Activated naive CD8-positive, alpha-beta T cell treated with anti-CD3 and anti-CD28 coated beads for 36 hours (primary cell): ENCODE measurements at places on chromosomes 2 and 18.

- no peak for DNase-seq
Observed at GRCh38 chr2:186060744-186061440, 322.3 kb downstream of the FSIP2 start.

GRCh38 chr2:64599469-64599868, 54.2 kb downstream of the SERTAD2 start:
- DNase-seq, result no peak

DNA sequence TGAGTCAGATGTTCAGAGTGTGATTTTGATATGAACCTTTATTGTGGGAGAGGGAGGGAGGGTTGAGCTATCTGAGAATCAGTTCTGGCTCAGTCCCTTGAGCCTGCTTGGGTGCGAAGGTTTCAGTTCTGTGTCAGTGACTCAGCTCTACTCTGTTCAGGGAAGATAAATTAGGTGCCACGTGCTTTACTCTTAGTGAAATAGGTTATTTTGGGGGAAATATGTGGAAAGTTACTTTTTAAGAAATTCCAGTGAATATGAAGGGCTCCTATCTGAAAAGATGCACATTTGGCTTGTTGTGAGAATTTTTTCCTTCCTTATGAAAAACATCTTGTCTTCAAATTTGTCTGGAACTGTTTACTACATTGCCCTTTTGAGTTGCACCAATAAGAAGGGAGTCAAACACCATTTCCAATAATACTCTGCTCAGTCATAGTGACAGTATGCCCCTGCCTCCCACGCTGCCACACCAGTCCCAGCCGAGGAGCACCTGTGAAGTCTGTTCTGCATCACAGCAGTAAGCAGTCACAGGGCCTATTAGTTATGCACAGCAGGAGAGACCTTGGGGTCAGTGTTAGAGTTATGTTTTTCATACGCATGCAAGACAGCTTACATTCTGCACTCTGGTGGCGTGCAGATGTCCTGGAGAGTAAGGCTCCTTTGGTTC, 32.8 kb upstream of the DNAH7 start:
- DNase-seq, result peak; percentile 42

DNA sequence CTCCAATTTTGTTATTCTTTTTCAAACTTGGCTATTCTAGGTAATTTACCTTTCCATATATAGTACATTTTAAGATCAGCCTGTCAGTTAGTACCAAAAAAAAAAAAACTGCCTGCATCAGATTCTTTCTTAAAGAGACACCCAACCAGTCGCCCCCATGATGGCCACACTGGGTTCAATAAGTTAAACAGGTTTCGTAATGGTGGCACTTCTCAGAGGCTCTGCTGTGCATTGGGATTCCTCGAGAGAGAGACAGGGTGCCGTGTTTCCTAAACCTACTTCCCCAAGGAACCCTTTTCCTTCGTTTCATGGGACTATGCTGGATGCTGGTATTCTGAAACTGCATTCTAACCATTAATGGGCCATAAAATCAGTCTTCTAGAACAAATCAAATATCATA, 37.4 kb downstream of the MYO7B start:
- DNase-seq, result no peak

DNA sequence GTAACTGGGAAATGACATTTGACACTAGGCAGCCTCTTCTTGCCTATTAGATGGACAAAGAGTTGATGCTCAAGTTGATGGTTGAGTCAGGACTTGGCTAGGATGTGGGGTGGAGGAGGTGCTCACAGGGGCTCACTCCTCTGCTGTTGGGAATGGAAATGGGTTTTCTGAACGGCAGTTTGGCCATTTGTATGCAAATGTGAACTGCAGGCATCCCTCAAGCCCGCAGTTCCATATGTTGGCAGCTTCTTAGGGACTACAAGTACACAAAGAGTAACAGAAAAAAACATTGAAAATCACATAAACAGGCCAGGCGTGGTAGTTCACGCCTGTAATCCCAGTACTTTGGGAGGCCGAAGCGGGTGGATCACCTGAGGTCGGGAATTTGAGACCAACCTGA, 80.8 kb downstream of the INPP5D start:
- no peak for DNase-seq

DNA sequence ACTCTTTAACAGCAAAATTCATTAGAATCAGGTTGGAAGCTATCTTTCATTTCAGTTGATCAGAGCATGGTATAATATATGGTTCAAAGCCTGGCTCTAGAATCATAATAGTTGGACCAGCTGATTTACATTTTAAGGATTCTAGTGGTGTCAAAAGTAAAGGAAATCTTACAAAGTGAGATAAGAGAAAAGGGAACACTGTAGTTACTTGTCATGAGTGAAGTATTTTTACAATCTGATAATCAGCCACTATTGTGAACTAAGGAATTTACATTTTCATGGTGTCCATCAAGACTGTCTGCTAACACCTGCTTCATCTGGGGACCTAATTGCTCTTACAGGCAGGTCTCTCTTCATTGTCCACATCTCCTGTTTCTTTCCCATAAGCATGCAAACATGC, 161.1 kb downstream of the SLC39A10 start:
- DNase-seq, result no peak

GRCh38 chr2:212402316-212402715, 136.3 kb downstream of the ERBB4 start:
- DNase-seq, result no peak

DNA sequence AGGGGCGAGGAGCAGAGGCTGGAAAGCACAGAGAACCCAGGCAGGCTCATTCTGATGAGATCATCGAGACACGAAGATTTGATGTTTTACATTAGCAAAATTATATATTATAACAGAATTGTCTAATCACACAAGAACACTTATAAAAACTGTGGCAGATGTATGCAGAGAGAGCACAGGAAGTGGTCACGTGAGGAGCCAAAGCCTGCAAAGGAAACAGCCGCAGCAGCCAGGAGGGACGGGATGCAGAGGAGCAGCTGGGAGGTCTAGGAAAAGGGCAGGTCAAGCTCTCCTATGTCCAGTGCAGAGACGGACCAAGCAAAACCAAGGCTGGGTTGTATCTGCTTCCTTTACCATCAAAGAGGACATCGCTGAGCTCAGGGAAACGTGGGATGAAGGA, 355.1 kb upstream of the MYT1L start:
- DNase-seq, result no peak

- no peak for DNase-seq
Observed at GRCh38 chr2:20757405-20758090, 65.4 kb downstream of the LDAH start.

DNA sequence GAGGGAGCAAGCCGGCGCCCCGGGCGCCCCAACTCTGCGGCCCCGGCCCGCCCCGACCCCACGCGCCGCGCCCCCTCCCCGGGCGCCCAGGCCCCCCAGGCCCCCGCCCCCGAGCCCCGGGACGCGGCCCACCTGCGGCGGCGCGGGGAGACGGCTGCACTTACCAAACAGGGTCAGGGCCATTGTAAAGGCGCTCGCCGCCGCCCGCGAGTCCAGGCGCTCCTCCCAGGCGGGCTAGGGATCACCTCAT, 526 bp downstream of the CHN1 start:
- DNase-seq, result no peak

GRCh38 chr2:121235542-121235941, 49.5 kb downstream of the TFCP2L1 start:
- no peak for DNase-seq

GRCh38 chr2:120224735-120225548, 1.7 kb upstream of the TMEM185B start:
- DNase-seq, result no peak

- no peak for DNase-seq
Observed at GRCh38 chr18:10979411-10979810, 170.0 kb downstream of the PIEZO2 start.

DNA sequence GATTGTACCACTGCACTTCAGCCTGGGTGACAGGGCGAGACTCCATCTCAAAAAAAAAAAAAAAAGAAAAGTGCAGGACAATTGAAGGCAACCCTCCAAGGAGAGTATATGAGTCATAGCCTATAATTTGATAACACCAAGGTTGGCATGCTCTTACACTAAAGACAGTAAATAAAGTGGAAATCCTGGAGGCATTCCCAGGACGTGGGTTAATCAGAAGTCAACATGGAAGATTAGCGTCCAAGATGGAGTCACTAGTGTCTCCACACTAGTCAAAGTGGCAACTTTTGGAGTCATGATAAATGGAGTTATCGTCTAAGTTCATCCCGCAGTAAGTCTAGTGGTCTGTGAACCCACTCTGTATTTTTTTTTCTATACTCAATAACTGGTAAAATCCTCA, 21.2 kb upstream of the UGGT1 start:
- no peak for DNase-seq

GRCh38 chr2:109632158-109632789, 18.1 kb downstream of the SOWAHC start:
- no peak for DNase-seq

DNA sequence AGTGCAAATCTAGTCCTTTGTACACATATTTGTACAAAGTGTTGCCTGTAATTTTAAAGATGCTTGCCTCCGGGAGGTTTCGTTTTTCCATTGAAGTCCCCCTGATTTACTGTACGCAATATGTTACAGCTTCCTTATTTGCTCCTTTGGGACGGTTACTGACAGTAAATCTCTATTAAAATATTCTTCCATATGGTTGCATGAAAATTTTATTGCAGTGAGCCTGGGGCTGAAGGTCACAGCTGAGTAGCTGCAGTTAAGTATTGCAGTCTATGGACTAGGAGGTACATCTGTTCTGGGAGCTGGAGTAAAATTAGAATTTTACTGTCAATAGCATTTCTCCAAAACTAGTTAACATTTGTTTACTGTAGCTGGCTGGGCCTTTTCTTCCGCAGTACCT, 119.2 kb downstream of the ETAA1 start:
- DNase-seq, result no peak

GRCh38 chr2:201858281-201859184, 52.2 kb downstream of the CDK15 start:
- peak; percentile 46 for DNase-seq

- DNase-seq, result no peak
Observed at GRCh38 chr2:33104726-33105125, 158.0 kb downstream of the LTBP1 start.

- DNase-seq, result no peak
Observed at GRCh38 chr2:223548194-223548593, 54.0 kb downstream of the SCG2 start.

DNA sequence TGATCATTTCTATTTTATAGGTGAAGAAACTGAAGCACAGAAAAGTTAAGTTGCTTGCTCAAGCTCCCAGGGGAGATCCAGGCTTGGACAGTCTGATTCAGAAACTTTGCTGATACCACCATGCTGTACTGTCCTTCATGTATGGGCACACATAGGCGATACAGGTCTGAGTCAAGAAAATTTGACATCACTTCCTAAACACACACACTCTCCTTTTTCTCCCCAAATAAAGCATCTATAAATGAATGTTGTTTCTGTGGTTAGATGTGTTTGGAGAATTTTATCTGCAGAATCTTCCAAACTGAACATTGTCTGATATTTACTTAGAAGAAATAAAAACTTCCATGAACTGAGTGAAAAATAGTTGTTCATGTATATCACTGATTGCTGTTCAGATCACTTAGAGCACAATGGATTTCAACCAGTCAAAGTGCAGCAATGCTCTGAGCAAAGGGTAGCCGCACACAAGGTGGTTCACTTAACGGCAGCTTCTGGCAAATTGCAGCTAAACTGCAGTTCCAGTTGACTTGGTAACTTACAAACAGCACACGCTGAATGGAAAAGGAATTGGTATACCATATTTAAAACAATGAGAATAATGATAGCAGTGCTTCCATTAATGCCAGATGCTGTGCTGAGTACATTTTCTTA, 10.0 kb upstream of the AGFG1 start:
- no peak for DNase-seq

GRCh38 chr2:33406622-33407021, 69.8 kb upstream of the RASGRP3 start:
- DNase-seq, result no peak

GRCh38 chr2:221943076-221943810, 355.6 kb downstream of the PAX3 start:
- DNase-seq, result no peak

DNA sequence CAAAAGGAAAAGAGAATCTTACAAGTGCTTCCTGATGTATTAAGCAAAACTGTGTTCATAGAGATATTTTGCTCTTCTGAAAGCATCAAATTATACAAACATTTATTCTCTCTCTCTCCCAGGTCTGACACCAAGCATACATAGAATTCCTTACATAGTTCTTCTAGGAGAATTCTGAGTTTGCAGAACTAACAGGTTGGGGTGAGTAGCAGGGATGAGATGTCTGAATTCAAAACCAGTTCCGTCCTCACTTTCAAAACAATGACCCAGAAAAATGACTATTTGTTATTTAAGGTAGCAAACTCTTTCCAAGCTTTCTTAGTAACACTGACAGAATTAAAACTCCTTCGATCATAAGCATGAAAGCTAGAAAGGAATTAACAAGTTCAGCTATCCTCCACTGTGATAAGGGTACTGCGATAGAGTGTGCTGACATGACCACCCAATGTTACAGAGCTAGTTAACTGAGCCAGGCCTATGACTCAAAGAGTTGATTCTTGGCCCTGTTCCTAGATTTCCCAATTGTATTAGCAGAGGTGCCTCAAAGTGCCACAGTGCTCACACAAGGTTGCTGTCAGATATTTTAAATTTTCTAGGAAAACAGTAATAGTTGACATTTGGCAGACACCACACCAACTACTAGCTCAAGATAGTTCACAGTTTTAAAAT, 85.8 kb upstream of the SETBP1 start:
- no peak for DNase-seq

DNA sequence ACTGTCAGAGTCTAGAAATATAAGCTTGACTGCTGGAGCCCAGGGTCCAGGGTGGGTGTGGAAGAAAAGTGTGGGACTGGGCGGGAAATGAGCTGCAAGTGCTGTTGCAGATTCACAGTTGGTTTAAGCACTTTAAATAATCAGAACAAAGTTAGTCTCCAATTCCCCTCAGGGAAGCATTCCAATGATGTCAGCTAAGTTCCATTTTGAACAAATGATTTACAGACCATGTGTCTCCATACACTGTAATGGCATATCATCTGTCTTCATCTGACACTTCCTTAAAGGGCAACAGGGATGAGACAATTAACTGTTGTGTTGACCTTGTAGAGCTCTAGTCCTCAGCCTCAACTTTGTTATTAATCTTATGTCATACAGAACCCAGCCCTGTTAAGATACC, 31.5 kb upstream of the REG3A start:
- no peak for DNase-seq
